Effector memory CD4-positive, alpha-beta T cell (primary cell): ENCODE measurements at places on chromosomes 7 and 10.
A peak's percentile ranks its signal among the peaks of the same experiment; 100 is the strongest.

DNA sequence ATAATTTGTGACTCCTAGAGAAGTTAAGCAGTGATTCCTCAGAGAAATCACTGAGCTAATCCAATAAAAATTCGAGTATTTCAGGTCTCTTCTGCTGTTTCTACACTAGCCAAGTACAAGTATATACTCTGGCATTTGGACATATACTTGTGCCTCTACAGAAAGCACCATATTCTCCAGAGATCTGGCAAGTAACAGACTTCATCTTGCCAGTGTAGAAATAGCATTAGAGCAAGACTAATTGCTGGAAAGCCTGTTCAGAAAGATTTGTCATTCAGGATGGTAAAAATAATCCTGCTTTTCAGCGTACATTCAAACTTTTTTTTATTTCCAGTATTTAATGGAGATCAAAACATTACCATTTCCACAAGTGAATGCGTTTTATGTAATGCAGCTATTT, 410.8 kb upstream of the ETV1 start:
- no peak for DNase-seq

- no peak for DNase-seq
Measured at GRCh38 chr7:2487586-2488271, 11.5 kb upstream of the GRIFIN start.

DNA sequence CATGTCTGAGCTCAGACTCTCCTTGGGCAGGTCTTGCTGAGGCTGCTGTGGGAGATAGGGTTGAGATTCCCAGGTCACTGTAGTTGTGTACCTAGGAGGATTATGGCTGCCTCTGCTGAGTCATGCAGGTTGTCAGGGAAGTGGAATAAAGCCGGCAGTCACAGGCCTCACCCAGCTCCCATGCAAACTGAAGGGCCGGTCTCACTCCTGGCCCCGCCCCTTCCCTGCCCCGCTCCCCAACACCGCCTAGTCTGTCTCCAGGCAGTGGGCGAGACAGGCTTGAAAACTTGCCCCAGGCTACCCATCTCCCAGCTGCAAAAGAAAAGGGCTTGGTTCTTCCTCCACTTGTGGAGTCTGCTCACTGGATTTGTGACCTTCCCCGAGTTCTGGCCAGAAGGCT, 41.6 kb upstream of the SDHAF3 start:
- no peak for DNase-seq

GRCh38 chr7:132972745-132973144, 109.1 kb downstream of the CHCHD3 start:
- no peak for DNase-seq

DNA sequence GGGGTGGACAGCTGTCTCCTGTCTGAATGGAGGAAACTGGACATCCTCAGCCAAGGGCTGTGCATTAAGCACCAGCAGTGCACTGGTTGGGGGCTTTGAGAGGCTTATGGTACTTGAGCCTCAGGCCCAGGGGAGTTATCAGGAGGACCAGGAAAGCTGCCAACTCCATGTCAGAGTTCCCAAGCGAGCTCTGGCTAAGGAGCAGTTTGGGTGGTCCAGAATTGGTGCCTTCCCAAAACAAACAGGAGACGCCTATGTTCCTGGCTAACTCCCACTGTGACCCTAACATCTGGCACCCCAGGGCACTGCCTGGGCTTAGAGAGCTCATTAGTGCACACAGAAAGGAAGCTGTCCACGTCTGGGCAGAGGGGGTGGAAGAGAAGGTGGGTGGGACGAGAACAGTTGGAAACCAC, 408.6 kb upstream of the NPVF start:
- DNase-seq: no peak

DNA sequence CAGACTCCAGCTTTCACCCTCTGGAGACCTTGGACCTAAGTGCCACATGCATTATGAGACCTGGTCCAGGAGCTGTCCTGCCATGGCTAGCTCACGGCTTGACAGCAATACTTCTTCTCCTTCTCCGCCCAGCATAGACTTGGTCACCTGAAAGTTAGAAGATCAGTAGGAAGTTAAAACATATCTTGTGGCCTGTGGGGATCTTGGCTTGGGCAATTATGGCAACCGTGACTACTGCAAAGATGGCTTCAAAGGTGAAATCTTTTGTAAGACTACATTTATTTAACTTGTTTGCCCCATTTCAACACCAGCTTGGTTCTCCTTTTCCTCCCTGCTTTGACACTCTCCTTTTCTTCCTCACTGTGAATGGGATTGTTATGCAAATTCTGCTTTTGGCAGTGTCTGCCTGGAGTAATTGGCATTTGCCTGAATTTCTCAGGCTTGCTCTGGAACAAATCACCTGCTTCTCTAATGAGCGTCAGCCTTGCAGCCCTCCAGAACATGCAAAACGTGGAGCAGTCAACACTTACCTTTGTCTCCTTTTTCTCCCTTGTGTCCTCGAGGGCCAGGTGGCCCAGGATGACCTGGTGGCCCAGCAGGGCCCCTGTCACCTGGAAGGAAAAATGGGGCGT, 53.4 kb downstream of the COL17A1 start:
- DNase-seq: no peak

DNA sequence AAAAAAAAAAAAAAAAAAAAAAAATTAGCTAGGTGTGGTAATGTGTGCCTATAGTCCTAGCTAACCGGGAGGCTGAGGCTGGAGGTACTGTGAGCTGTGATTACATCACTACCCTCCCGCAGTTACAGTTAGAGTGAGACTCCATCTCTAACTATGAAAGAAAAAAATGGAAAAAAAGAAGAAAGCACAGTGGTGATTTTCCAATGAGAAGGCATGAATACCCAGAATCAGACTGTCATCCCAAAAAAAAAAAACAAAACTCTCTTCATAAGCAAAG, 269.9 kb upstream of the MKLN1 start:
- no peak for DNase-seq

DNA sequence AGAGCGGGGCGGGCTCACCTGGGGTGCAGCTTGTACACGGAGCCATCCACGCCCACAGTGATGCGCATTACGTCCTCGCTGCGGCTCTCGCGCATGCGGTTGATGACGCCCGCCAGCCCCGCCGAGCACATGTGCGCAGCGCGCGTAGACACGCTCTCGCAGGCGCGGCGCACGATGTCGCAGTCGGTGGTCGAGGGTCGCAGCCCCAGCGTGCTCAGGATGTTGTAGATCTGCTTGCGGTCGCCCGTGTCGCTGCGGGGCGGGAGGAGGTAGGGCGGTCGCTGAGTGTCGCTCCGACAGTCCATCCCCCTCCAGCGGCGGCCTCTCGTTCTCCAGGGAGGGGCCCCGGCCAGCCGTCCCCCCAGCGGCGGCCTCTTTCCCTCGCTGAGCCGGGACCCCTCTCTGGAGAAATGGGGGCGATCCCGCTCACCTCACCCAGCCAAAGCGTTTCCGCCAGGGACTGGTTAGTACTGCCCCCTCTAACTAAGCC, 4.4 kb upstream of the MYL7 start:
- DNase-seq: peak; percentile 32

DNA sequence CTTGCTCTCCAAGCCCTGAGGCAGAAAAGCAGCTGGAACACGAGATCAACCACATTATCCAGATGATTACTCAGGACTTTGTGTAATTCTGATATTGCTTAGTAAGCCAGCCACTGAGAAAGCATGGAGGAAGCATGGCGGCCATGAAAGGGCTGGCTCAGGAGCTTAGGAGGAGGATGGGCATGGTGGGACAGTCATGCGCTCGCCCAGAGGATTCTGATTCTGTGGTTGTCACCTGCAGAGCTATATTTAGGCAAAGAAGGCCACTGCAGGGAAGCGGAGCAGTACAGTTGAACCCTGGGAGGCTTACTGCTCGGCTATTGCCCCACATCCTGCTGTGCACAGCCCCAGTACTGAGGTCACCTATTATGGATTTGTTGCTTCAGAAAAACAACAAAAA, 128.8 kb upstream of the DNAJB12 start:
- no peak for DNase-seq

DNA sequence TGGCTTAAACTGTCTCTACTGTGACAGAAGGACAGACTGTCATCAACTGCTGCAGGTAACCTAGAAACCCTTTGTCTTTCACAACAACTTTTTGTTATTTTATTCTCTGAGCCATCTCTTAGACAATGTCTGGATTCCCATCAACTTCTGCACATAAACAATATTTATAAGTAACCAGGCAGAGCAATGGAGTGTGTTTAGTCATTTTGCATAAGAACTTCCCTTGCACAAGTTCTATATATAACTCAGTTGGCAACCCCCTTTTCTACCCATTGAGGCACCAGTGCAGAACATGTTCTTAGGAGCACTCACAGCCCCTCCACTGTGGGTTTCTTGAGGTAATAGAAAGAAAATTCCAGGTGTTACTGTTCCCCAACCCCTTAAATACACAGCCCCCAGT, 65.0 kb upstream of the IL6 start:
- DNase-seq: no peak

DNA sequence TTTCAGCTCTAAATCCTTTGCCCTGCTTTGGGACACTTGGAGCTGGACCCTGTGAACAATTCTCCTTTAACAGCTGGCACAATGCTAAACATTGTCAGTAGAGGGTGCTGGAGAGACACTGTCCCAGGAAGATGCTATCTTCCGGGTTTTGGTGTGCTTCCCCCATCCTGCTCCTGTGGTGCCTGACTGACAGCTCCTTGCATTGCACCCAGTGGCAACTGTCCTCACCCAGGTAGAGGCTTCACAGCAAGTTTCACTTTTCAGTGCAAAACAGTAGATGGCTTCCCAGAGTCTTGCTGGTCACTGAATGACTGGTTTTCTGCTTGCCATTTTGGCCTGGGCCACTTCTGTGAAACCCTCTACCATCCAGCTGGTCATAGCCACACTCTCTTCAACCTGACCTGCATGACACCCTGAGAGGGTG, 77.3 kb downstream of the CDC14C start:
- no peak for DNase-seq

DNA sequence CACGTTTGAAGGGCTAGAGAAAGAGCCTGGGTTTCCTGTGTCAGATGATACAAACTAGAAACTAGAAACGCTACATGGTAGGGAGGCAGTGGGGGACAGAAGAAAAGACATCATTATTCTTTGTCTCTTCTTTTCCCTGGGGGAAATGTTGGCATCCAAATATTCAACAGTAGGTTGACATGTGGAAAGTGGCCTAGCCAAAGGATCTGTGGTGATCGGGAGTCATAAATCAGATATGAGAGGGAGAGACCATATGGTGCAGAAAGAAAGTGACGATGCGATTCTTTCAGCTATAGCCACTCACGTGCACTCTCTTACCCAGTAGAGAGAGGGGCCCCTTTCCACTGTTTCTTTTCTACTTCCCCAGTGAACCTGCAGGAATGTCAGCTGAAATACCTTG, 964.7 kb downstream of the LRMDA start:
- DNase-seq: no peak

DNA sequence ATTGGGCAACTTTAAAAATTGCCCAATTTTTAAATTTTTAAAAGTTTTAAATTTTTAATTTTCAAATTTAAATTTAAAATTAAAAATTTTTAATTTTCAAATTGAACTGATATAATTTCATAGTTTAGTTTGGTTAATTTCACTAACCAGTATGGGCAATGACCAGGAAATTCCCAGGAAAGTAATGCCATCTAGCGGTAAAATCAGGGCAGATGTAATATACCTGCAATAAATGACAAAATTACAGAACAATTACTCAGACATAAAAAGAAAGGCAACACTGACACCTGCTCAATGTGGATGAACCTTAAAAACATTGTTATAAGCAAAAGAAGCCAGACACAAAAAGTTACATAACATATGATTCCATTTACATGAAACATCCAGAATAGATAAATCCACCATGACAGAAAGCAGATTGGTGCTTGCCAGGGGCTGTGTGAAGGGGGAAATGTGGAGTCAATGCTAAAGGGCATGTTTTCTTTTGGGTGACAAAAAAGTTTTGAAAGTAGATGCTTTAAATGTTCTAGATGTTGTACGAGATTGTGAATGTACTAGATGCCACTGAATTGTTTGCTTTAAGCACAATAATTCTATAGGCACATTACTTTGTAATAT, 28.6 kb upstream of the SLC16A12 start:
- no peak for DNase-seq
